ENCODE measurements at places on chromosomes 7 and 10.

- DNase-seq: no peak
These were observed 4.1 kb downstream of the LBX1 start for GRCh38 chr10:101224910-101225823.

- DNase-seq: no peak
These were observed 74.9 kb downstream of the HDAC9 start for GRCh38 chr7:18570441-18570840.

DNA sequence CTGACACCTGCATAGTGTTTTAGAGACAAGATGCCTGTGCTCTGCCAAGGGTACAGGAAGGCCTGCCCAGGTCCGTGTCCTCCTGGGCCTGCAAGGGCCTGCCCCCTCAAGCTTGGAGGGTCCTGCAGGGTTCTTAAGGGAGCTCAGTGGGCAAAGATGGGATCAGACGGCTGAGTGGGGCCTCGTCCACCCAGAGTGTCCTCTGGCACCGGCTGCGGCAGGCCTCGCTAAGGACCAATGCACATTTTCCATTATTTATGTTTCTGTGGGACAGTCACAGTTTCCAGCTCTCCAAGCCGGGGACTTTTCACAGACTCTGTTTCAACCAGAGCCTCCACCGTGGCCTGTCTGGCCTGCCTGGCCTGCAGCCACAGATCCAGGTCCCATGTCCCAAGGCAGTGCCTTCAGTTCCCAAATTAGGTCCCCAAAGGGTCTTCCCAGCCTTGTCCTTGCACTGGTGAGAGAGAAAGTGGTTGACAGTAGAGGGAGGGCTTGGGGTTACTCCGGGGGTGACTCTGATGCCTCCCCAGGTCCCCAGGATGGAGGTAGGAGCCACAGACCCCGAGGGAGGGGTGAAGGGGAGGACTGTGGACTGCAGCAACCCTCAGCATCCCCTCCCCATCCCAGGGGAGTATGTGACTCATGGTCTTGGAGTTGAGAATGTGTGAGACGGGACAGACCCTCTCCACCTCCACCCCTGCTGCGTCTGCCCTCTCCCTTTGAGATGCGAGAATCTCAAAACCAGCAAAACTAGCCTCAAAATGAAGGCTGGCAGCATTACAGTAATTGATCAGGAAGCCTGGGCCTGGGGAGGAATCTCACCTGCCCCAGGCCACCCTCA is 14.8 kb downstream of the MYL10 start:
- no peak for DNase-seq

DNA sequence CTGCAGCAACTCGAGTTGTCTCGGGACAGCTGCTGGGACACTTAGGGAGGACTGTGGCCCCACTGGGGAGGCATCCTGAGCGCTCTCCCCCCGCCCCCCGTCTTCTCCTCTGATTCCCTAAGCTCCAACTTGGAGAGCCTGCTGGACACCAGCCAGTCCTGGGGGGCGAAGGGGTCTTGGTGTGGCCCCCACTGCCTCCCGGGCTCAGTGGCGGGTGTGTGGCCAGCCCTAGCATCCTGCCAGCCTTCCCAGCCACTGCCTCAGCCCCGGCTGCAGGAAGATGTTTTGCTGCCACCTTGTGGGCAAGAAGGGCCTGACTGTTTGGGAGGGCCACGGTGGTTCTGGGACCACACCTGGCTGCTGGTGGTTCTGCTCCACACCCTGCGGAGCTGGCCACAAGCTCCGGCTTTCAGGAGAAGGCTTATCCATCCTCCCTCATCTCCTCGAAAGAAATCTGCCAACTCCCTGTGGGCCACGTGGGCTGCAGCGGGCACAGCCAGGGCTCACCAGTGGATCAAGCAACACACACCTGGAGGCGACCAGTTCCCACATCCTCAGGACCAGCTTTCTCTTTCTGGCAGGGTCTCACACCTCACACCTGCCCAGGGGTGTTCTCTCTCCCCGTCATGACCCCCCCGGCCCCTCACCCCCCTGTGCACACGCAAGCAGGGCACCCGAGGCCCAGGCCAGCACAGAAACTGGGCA is 24.8 kb downstream of the AGAP3 start:
- no peak for DNase-seq

GRCh38 chr10:103564776-103565520 is 71.4 kb downstream of the NEURL1 start:
- DNase-seq: no peak

DNA sequence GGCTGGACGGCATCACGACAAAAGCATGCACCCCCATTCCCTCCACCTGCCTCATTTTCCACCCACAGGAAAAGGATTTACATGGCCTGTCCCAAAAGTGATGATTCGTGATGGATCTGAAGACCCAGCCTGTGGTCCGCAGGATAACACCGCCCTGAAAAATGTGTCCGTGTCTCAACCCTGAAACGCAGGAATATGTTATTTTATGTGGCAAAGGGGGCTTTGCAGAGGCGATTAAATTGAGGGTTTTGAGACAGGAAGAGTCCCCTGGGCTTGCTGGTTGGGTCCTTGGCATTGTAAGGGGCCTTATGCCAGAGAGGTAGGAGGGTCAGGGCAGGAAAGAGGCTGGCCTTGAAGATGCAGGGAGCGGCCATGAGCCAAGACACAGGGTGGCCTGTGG is 80.2 kb upstream of the PPP2R2D start:
- no peak for DNase-seq

Measured in HFF-Myc (cell line).